ENCODE measurements at places on chromosomes 12 and 14. TPM values are rescaled to one million over a fixed set of nuclear protein-coding genes. Genes with fewer than 3 reads are reported as not detected.

GRCh38 chr12:119299130-119299529 lies 35.4 kb upstream of the CCDC60 start:
- no peak overlapping the region for H3K27ac ChIP-seq
- no peaks in the 10 kb centered on the region for H3K27me3 ChIP-seq
- no peak for DNase-seq
- H3K4me1 ChIP-seq = peaks cover 9% of the 10 kb centered on the region

GRCh38 chr12:110613071-110613770 lies 708 bp upstream of the TCTN1 start:
- peaks cover 4% of the 10 kb centered on the region for H3K36me3 ChIP-seq
- H3K27ac ChIP-seq = peak overlapping the region; percentile 44
- peak overlapping the region; percentile 78 for H3K4me3 ChIP-seq
- no peaks in the 10 kb centered on the region for H3K27me3 ChIP-seq
- DNase-seq = no peak
- peaks cover 10% of the 10 kb centered on the region for H3K4me1 ChIP-seq

DNA sequence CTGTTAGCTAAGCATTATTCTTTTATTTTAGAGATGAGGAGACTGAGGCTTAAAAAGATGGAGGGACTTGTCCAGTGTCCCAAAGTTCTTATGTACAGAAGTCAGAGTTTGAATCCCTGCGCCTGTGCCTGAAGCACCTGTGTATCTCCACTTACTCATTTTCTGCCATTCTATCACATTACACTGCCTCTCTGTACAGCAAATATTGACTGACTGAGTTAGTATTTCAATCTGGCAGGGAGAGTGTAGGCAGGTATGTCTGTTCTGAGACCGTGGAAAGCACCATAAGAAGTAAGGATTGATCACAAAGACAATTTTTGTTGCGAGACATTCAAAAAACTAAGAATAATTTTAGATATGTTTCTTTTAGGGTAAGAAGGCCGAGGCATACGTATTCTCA lies 162.7 kb downstream of the KITLG start:
- no peak for DNase-seq
- H3K4me3 ChIP-seq = no peak overlapping the region
- H3K27ac ChIP-seq = no peak overlapping the region
- H3K4me1 ChIP-seq = no peaks in the 10 kb centered on the region
- no peaks in the 10 kb centered on the region for H3K27me3 ChIP-seq

DNA sequence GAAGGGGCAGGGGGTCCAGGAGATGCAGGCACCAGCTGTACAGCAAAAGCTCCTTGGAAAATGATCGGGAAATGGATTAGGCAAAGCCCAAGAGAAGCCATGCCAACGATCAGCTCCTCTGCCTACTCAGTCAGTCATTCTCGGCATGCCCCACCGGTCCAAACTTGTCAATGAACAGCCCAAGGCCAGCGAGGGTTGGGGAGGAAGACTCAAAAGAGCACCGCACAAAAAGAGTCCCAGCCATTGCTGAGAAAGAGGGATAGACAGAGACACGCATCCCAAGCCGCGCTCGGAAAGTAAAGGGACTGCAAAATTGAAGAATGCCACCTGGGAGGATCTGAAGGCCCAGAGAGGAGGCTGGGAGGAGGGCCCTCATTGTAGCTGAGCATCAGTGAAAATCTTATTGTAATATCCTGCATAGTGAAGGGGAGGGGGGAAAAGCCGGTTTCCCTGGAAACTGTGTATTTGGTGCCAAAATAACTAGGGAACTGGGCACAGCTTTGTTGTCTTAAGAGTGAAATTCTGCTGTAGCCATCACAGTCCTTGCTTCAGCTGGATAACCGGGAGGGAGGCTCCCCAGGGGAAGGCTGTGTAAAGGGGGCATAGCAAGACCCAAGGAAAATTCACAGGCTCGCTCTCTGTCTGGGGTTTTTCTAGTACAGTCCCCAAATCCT lies 4.7 kb downstream of the KDM2B start:
- no peak for DNase-seq
- H3K4me1 ChIP-seq = peaks cover 44% of the 10 kb centered on the region
- H3K27me3 ChIP-seq = no peaks in the 10 kb centered on the region
- H3K4me3 ChIP-seq = no peak overlapping the region
- peak overlapping the region; percentile 79 for H3K27ac ChIP-seq

DNA sequence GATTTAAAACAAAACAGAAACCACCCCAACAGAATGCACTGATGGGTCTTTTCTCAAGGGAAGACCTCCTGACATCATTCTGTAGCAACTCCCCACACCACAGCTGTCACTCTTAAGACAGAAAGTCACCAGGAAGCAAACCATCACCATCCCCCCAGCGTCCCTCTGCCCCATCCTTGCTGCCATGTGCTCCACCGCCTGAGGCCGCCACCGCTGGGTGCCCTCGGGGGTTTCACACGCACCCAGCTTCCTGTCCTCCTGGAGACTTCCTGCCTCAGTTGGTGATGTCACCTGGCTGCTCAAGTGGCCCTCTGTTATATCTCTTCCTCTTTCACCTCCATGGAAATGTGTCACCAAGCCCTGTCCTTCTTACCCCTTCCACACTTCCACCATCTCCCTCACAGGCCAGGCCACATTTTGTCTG lies 71.4 kb upstream of the GPR68 start:
- H3K27me3 ChIP-seq = no peaks in the 10 kb centered on the region
- H3K4me3 ChIP-seq = no peak overlapping the region
- H3K27ac ChIP-seq = no peak overlapping the region
- peaks cover 77% of the 10 kb centered on the region for H3K36me3 ChIP-seq

The ZCRB1 gene
- polyA plus RNA-seq = 90.1 TPM

The PMCH gene
- polyA plus RNA-seq = 0.79 TPM

The DLST gene
- polyA plus RNA-seq = 74.0 TPM

The ACOT4 gene
- polyA plus RNA-seq = 1.8 TPM

The SYCP3 gene
- polyA plus RNA-seq = 2.1 TPM

The CD163L1 gene
- polyA plus RNA-seq = 2.9 TPM

The KRT77 gene
- polyA plus RNA-seq = 2.2 TPM
